ENCODE measurements at places on chromosomes 11 and 22.

DNA sequence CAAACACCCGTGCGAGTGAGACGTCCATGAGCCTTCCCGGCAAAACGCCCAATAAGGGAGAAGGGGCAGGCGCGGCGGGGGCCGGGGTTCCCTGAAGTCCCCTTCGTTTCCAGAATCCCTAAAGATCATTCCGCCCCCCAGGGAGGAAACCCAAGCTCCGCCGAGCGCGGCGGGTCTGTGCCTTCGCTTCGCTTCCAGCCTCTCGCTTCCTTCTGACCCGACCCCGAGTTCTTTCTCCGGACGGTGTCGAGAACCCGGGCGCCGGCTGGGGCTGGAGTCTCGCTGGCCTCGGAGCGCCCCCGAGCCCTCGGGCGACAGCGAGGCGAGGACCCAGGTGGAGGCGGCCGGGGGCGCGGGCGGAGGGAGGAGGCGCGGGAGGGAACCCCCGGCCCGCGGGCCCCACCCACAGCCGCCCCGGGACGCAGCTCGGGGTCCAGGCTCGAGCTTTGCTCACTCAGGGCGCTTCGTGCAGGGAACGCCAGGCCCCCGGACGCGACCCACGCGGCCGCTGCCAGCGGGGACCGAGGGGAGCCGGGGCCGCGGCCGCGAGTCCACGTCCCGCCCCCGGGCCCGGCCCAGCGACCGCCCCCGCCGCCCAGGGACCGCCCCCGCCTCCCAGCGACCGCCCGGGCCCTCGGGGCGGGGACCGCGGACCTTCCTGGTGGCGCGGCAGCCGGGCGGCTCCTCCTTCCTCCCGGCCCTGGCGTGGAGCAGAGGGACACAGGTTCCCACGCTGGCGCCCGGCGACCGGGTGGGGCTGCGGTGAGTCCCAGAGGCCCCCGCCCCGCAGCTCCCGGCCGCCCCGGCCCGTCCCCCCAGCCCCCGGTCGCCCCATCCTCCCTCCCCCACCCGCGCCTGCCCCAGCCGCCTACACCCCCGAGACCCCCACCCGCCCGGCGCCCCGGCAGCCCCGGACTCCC, at the start of gene PGGHG:
Gene PGGHG, plus strand, starts transcription at position 649 of the 920 bp plus-strand sequence. CDS start 691 bp downstream, outside the sequence.
- DNase-seq: peak; percentile 97

- no peak for DNase-seq
Measured at GRCh38 chr22:27433585-27434190, 367.9 kb downstream of the MN1 start.

DNA sequence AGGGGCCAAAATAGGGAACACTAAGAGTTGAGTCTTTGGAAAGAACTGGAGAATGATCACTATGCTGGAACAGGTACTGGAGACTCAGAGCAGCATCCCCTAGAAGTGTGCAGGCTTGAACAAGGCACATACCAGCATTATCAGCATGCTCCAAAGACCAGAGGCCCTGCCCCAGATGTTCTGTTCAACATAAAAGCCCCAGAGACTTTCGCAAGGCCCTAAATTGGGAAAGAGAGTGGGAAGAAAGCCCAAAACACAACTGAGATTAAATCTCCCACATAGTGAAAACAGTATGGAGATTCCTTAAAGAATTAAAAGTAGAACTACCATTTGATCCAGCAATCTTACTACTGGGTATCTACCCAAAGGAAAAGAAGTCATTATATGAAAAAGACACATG, 9.4 kb downstream of the CNGA4 start:
- no peak for DNase-seq

DNA sequence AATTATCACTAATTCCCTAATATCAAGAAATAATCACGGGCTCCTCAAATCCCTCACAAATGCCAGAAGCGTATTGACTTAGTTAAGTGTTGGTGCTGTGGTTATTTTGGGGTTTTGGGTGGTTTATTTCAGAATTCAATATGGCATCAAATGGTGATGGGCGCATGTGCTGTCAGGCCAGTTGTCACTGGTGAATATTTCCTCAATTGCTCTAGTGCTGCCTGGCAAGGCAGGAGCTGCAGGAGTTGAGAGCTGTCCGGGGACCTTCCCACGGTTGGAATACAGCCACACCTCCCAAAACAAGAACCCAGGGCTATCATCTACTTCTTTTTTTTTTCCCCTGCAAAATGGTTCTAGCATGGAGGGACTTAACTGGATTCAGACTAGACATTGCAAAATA, 10.3 kb downstream of the IGLL5 start:
- no peak for DNase-seq

GRCh38 chr11:79220171-79220570, 220.7 kb downstream of the TENM4 start:
- DNase-seq: no peak

- no peak for DNase-seq
Measured at GRCh38 chr11:117914398-117914761, 14.8 kb downstream of the TMPRSS13 start.

DNA sequence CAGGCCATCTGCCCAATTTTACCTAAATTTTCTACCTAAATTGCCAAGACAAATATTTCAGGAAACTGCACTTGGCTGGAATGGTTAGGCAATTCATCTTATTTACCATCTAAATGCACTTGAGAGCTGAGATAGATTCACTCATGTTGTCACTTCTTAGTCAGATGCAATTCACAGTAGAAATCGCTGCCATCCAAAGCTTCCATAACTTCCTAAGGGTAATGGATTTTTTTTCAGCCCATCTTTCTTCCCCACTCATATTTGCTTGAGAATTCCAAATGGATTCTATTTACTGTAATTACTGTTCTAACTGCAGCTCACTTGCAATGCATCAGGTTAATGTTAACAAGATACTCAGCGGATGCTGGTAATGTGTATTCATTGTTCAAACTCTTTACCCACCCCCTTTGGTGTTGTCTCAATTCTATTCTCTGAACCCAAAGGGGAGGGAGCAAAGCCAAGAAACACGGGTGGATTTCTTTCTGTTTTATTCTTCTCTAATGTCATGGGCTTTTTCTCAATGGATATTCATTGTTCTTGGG, 96.0 kb downstream of the TENM4 start:
- DNase-seq: no peak

All from GM20000 (cell line).